Cardiac muscle cell (in vitro differentiated cells and primary cell): ENCODE measurements at places on chromosomes 16 and 17. TPM values are rescaled to one million over a fixed set of nuclear protein-coding genes. Genes with fewer than 3 reads are reported as not detected.

ATAD5 gene
- total RNA-seq: 3.2 and 6.3 TPM in 2 replicates

- DNase-seq: no peak
Observed at GRCh38 chr16:57430955-57431354, 16.2 kb downstream of the CIAPIN1 start.

GRCh38 chr17:65169691-65170090 lies 32.5 kb downstream of the RGS9 start:
- DNase-seq: no peak

DNA sequence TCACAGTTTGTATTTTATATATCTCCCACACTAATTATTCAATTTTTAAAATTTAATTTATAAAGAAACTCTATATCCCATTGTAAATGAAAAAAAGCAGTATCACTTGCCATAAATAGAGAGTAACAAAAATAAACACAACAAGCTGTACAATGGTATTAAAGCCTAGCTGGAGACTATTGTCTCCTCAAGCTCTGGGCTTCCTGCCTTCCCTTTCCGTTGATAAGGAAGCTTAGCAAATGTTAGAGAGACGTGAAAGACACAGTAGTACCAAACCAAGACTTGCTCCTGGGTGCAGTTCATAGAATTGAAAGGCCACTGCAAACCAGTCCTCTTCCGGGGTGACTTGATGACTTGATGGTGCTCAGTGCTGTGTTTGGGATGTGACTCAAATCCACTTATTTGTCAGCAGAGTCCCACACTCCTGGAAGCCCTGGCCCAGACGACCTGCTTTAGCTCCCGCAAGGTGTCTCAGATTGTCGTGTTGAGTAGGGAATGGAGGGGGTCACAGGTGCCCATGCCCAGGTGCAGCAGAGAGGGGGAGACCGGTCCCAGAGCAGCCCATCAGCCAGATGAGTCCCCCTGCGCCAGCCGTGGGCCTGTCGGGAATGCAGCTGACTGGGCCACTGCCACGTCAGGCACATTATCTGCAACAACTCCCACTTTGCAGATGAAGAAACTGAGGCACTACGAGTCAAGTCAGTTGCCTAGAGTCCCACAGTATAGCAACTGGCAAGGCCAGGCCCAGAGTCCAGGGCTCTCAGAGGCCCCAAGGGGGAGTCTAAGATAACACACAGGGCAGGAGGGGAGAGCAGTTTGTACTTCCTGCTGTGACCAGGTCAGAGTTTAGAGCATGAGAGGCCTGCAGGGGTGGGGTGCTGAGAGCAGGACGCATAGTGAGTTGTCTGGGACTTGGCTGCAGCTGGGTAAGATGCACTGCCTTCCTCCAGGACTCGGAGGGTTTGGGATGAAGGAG lies 40.5 kb downstream of the PSME3IP1 start:
- no peak for DNase-seq

GRCh38 chr17:8857919-8858318 lies 9.6 kb downstream of the PIK3R6 start:
- DNase-seq: peak; percentile 76

DNA sequence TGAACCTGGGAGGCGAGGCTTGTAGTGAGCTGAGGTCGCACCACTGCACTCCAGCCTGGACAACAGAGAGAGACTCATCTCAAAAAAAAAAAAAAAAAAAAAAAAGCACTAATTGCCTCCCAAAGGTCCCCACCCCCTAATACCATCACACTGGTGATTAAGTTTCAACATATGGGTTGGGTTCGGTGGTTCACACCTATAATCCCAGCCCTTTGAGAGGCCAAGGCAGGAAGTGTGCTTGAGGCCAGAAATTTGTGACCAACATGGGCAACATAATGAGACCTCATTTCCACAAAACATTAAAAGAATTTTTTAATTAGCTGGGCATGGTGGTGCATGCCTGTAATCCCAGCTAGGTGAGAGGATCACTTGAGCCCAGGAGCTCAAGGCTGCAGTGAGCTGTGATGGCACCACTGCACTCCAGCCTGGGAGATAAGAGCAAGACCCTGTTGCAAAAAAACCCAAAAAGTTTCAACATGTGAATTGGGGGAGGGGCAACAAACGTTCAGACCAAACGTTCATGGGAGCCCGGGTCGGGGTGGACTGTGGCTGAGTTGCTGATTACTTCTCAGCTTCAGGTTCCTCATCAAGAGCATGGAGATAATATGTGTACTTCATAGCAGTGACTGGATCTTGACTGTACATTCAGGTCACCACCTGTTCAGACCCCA lies 62.1 kb upstream of the NOL11 start:
- no peak for DNase-seq

DNA sequence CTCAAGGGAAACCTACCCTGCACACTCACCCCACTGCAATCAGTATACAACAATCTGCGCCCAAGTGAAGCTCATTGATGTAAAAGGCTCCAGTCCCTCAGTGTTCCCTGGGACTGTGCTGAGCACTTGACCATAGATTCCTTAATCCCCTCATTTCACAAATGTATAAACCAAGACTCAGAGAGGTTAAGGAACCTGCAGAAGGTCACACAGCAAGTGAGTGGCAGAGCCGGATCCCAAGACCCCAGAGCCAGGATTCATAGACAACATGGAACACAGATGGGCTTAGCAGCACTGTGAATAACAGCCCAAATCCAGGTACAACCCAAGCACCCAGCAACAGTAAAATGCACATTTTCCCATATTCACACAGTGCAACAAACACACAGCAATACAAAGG lies 225.7 kb downstream of the C16orf78 start:
- DNase-seq: no peak
